NCI-H2029 treated with DMSO at 0.1 percent for 48 hours (cell line): ENCODE measurements at places on chromosomes 16 and 17.

DNA sequence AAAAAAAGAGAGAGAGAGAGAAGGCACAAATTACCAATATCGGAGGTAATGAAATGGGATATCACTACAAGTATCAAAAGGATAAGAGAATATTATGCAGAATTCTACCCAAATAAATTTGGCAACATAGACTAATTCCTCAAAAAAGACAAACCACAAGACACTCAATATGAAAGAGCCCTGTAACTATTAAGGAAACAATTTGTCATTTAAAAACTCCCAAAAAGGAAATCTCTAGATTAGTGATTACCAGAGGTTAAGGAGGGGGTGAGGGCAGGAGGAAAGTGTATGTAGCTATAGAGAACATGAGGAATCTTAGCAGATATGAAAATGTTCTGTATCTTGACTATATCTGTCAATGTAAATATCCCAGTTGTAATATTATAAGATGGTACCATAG is 54.0 kb downstream of the CFDP1 start:
- no peak for DNase-seq

DNA sequence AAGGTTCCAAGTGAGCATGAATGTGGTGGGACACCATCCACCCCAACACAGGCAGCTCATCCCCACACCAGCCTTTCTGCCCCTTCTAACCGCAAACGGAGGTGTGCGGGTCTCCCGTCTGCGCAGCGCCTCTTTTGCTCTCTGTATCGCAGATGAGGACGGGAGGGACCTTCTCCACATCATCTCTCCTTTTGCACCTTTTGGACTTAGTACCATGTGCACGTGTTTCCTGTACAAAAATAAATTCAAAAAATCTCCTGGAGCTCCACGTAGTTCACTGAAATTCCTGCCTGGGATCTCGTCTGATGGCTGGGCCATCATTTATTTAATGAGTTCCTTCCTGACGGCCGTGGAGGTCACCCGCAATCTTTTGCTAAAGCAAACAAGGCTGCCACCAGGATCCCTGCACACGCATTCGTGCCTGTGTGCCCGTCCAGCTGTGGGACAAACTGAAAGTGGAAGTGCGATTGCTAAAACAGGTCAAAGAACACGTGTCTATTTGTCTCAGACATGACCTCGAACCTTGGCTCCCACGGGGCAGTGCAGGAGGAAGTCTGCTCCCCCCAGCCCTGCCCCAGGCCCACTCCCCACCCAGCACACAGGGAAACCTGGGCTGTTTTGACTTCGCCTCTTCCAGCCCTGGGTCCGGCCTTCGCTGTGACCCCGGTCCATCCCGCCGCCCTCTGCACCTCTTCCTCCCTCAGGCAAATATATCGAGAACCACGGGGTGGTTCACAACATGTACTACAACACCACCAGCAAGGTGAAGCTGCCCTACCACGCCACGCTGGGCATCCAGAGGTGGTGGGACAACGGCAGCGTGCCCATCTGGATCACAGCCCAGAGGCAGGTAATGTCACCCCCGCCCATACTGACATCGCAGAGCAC is 2.3 kb downstream of the ENPP7 start:
- DNase-seq, result no peak

- peak; percentile 60 for DNase-seq
Observed at GRCh38 chr17:32281011-32281451, 15.4 kb downstream of the RHBDL3 start.

DNA sequence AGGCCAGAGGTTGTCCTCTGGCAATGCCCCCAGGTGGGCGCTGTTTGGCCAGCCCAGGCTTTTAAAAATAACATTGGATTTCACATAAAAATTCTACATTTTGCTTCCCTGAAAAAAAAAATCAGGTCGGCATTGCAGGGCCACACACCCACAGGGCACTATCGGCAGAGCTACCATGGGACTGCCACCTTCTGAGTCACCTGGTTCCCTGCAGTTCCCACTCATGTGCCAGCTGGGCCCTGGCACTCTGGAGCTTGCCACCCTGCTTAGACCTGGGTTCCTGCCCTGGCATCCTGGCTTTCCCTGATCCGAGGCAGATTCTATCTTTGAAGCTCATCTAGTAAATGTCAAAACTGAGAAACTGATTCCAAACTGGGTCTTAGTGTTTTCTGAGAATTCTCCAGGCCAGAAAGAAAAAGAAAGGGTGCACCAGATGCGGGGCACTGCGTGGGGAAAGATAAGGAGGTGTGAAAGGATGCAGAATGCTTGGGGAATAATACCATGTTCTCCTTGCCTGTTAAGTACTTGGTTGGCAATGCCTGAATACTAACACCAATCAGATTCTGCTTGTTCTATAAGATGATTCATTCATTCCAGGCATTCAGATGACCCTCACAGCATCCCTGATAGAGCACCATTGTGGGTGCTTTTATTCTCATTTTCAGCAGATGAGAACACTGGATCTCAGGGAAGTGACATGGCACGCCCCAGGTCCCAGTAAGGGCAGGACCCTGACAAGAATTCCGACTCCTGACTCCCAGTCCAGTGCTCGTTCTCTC is 51.8 kb downstream of the RAI1 start:
- no peak for DNase-seq

DNA sequence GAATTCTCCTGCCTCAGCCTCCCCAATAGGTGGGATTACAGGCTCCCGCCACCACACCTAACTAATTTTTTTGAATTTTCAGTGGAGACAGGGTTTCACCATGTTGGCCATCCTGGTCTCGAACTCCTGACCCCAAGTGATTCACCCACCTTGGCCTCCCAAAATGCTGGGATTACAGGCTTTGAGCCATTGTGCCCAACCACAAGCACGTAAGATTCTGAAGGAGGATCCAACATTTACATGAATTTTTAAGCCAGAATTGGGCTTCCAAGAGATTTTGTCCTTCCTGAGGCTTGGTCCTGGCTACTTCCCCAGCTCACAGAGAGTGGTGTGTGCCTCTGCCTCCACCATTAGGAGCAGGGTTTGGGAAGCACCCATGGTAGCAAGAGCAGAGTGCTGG is 11.1 kb downstream of the G6PC3 start:
- DNase-seq, result no peak
